ENCODE measurements at places on chromosomes 1 and 21.

- no peak for ATAC-seq
These were observed 73.7 kb downstream of the DMRTB1 start for GRCh38 chr1:53532912-53533311.

DNA sequence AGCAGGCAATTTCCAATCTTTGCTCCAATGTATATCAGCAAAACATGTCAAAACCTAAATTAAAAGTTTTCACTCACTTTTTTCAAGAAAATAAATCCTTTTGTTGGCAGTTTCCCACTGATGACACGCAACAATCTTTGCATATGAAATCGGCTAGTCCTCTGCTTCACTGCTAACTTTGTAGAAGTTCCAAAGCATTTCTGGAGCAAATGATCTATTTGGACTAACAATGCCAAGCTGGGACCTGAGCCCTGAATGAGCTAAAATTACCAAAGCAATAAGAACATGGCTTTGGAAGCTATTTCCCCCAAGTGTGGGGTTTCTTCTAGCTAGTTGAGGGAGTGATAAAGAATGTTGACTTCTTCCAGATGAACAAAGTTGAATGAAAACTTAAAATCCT lies 5.1 kb downstream of the BEND5 start:
- no peak for ATAC-seq

DNA sequence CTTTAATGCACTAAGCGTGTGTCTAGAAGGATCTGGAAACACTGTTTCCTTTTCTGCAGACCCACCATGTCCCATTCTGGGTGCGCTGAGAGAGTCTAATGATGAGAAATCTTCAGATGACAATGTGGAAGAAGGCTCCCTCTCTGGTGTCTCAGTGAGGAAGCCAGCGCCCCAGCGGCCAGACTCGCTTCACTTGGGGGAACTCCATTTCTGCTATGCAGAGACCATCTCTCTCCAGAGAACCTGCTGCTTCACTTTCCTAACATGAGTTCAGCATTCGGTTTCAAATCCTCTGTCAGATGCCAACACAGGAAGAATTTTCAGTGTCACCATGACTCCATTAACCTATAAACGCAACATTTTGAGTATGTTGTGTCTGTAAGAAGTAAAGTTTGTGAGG lies 121.8 kb downstream of the SYF2 start:
- ATAC-seq: no peak

GRCh38 chr1:170735366-170736263 lies 71.7 kb downstream of the PRRX1 start:
- ATAC-seq: no peak

All from esophagus mucosa (tissue), 1 donor.